Left renal cortex interstitium (tissue), 4 donors: ENCODE measurements at places on chromosomes 1 and 21.

DNA sequence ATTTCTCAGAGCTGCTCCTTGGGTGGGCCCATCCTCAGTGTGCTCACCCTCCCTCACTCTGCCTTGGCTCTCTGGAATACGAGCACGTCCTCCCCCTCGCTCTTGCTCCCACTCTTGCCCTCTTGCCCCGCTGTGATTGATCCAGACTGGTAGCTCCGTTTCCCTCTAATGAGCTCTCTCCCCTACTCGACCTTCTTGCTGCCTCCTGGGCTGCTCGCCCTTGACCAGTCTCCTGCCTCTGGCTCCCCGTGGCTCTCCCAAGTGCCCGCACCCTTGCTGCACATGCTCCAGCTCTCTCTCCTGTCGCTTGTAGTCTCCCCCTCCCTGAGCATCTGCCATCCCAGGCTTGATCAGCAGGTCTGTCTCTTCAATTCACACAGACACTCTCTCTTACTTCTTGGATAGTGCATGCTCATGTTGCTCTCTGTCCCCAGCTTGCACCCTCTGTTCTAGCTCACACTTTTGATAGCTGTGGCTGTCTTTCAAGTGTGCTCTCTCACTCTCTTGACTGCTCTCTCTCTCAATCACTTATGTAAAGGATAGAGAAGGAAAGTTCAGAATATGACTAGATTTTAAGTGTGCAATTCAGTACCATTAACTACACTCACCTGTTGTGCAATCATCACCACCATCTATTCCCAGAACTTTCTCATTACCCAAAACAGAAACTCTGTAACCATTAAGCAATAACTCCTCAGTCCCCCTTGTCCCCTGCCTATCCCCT lies 51.1 kb downstream of the PHC2 start:
- no peak for DNase-seq

- DNase-seq, result no peak
Observed at GRCh38 chr1:164637461-164638375, 78.7 kb downstream of the PBX1 start.

DNA sequence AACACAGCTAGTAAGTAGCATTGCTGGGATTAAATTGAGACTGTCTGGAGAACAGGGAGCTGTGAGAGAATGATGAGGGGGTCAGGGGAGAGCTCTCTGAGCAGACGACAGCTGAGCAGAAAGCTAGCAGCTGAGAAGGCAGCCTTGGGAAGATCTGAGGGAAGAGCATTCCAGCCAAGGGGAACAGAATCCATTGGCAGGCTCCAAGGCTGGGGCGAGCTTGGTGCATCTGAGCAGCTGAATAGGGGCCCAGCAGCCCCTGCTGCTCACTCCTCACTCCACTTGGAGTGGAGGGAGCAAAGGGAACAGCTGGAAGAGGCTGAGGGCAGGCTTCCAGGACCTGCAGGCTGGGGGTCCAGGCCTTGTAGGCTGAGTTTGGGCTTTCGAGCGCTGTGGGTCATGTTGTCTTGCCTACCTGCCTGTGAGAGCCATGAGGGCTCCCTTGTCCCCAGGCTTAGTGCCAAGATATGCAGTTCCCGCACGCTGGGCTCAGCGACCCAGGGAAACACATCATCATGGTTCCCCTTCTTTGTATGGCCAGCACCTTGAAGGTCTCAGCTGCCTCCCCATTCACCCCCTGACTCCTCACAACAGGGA lies 10.5 kb downstream of the ACOT11 start:
- DNase-seq, result no peak

DNA sequence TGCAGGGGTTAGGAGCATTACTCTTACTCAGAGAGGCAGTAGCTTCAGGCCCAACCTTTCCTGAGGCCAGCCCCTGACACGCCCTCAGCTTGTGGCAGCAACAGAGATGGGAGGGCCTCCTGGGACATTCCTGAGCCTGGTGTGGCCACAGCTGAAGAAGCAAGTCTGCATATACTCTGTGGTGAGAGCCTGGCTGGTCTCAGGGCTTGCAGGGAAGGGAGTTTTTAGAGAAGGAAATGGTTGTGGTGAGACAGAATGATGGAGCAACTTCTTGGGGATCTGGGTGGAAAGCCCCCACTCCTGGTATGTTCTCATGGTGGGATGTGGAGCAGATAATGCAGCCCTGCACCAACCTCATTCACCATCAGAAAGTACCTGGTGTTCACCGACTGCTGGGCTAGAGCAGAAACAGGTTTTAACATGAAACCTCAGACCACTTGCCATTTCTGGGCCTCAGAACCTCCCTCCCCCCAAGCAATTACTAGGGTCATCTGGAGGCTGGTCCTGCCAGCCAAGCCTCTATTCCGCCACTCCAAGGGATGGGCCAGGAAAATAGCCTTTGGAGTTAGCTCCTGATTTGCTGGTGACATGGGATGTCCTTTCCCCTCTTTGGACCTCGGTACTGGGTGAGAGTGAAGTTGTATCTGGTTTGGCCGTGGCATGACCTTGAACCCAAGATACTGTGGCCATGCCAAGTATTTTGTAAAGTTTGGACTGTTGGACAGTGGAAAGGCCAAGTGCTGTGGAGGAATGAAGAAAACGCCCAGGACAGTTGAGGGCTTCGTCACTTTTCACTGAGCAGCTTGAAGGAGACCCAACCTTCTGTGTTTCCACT lies 28.1 kb upstream of the RNF19B start:
- DNase-seq, result no peak

DNA sequence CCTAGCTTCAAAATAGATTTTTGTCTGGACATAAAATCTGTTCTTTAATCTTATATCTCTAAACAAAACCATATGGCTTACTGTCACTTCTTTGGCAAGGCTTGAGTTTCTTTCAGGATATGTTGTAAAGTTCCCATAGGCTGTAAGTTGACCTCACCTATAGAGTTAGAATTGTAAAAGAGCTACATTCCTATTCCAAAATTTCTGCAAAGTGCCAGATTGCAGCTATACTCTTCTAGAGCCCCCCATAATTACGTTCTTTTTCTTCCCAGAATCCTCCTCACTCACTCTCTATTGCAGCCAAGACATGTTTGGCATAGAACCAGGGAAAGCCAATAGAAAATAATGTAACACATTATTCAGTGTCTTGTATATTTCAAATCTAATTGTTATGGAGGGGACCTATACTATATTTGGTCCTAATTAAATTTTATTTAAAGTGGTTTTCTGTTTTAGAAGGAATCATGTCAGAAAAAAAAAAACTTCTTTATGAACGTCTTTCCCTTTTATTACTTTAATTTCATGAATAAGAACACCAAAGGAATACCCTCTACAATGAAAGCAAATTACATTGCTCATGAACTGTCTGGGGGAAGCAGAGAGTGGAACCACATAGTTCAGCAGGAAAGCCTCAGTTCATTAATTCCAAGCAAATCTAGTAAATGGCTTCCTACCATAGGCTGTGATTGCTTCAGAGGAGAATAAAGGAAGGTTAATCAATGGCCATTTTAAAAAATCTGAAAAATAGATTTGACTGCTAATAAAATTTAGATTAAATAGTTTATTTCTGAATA lies 22.3 kb downstream of the CTTNBP2NL start:
- no peak for DNase-seq

- no peak for DNase-seq
Observed at GRCh38 chr1:92877081-92877711, 45.4 kb downstream of the RPL5 start.

GRCh38 chr1:83512373-83513193 lies 486.3 kb downstream of the TTLL7 start:
- DNase-seq, result no peak

GRCh38 chr1:21291184-21291583 lies 921 bp upstream of the ECE1 start:
- no peak for DNase-seq

- DNase-seq, result no peak
Observed at GRCh38 chr1:12615865-12616708, 1.9 kb downstream of the DHRS3 start.

- no peak for DNase-seq
Observed at GRCh38 chr1:74455390-74455789, 57.0 kb downstream of the LRRC53 start.

DNA sequence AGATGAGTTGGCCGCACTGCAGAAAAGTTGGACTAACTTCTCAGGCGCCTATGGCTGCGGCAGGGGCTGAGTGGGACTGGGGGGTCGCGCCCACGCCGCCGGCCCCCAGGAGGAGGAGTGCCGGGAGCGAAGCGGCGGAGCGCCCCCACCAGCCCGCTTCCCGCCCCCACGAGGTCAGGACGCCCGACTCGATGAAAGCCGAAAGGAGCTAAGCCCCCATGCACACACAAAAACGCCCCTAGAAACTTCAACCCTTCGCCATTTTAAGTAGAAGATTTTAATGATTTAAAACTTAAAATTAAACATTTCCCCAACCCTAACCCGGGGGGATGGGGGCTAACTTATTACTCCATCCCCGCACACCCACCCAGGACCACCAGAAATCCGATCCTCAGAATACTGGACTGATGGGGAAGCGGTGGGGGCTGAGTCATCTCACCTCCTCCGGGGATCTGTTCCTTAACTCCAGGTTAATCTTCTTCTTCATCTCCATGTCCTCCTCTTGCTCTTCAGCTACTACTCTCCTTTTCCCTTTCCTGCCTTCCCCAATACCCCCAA lies 539 bp downstream of the ANP32E start:
- no peak for DNase-seq

DNA sequence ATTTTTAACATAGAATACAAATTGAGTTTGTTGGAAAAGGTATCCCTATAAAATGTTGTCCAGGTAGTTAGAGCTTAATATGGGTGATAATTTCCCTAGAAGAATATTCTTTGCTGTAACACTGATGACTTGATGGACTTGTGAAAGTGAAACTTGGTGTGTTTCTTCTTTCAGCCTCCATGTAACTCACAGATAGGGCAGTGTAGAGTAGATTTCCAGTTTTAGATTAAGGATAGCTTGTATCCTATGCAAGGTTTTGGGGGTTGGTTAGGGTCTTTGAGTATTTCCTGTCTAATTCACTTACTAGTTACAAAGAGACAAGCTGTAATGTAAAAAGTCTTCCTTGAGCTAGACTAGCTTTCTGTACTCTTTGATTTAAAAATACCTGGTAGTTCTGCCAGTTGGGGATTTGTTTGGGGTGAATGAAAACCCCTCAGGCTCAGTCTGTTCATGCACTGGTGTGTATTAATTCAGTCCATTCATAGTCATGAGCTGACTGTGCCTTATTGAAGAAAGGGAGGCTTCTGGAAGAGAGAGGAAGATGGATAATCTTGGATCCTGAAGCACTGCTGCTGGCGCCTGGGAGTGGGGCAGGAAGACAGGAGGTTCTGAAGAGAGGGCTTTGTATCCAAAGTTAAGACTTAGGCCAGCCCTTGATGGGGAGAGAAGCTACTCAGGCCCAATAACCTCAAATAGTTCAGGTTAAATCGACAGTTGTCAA lies 83.6 kb downstream of the CAMTA1 start:
- no peak for DNase-seq

GRCh38 chr1:110239441-110240430 lies 29.6 kb downstream of the KCNC4 start:
- no peak for DNase-seq

GRCh38 chr1:220700556-220701179 lies 10.5 kb downstream of the C1orf115 start:
- DNase-seq, result no peak
